Stimulated activated CD4-positive, alpha-beta T cell treated with anti-CD3 and anti-CD28 coated beads, TNF-alpha, amount 100 ng/mL, for 1 hour (primary cell): ENCODE measurements at places on chromosomes 2 and 18.

- DNase-seq = no peak
Observed at GRCh38 chr2:238570391-238570790, 143.7 kb downstream of the ASB1 start.

DNA sequence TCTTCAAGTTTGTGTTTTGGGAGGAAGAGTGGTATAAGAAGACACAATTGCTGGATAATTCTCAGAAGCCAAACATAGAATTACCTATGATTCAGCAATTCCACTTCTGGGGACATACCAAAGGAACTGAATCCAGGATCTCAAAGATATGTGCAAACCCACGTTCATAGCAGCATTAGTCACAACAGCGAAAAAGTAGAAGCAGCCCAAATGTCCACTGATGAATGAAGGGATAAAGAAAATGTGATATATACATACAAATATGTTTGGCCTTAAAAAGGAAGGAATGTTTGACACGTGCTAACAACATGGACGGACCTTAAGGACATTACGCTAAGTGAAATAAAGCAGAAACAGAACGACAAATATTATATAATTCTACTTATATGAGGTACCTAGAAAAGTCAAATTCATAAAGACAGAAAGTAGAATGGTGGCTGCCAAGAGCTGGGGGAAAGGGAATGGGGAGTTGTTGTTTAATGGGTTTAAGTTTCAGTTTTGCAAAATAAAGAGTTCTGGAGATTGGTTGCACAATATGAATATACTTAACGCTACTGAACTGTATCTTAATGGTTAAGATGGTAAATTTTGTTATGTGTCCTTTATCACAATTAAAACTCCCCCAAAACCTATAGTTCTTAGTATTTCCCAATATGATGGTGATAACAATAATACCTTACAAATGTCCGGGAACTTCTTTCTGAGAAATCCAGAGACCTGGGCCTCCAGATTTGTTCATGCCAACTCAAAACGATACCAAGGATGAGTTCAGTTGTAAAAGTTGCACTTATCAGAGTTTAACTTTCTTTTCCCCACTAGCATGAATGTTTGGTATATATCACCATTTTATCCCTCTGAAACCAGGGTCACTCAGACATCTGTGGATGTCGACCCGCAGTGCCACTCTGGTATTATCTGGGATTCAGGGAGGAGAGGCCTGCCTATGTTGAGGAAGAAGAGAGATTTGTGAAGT lies 33.7 kb upstream of the WIPF1 start:
- no peak for DNase-seq

DNA sequence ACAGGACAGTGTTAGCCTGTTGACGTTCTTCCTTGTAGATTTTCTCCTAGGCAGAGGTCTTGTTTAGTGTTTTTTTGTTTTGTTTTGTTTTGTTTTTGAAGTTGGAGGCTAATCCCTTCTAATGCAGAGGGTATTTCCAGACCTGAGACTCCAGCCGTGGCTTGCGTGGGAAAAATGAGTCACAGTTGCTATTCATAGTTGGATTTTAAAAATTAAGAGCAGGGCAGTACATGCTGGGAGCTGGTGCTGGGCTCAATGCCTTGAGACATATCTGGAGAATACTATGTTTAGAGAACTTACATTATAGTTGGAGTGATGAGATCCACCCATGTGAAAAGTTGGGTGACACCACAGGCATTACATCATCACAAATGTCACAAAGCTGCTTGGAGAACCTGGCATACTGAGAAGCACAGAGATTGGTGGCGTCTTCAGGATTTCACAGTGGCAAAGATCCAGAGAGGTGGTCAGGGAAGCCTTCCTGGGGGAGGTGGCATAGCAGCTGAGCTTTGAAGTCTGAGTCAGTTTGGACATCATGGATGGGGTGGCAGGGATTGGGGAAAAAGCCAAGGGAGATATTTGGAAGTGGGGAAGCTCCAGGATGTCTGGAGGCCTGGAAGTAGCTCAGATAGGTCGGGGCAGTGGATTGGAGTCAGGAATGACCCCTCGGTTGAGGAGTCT lies 249.4 kb downstream of the LOXHD1 start:
- DNase-seq = no peak

DNA sequence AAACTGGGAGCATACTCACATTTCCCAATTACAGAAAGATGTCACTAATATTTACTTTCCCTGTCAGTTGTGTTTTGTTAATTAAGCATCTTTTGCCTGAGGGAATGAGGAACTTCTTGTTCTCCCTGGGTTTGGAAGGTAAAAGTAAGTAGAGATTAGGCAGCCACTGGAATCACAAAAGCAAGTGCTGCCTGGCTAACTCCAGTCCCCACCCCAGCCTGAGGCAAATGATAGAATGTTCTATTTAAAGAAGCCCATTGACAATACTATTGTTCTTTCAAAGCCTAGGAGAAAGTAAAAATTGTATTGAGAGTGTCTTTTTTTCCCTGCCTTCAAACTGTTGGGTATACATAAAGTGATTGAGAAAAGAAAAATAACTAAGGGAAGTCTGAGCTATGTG lies 93.8 kb downstream of the MBD2 start:
- no peak for DNase-seq

DNA sequence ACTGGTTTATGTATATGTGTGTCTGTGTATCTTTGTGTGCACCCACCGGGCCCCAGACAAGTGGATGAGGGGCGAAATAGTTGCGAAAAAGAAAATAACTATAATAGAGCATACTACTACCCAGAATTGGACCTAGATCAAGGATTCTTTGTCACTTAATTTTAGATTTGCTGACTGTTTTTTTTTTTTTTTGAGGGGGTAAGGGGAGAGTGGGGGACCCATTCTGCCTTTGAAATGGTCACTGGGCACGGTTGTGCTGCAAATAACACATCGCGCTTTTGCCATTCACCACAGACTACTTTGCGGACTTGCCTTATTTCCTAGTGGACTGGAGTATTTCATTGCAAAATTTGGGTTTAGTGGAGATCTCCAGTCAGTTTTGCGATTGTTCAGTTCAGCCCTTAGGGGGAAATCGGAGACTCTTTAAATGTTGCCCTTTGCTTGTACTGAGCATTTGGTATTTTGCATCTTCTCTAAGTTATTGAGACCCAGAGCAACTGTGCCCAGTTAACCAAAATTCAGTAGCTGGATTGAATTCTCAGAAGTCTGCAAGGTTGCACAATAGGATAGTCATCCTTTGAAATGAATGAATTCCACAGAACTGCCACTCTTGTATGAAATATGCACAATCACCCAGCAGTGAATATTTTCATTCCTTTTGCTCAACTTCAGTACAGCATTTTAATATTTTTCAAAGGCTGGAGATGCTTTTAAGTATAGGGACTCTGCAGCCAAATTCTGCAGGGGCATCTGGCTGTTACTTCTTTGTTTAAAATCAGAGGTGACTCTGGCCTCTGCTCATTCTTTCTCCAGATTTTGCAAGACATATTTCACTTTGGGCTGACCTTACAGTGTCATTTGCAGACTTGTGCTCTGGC lies 2.9 kb downstream of the TRIB2 start:
- DNase-seq = no peak

GRCh38 chr2:215529271-215529670 lies 93.4 kb upstream of the FN1 start:
- DNase-seq = no peak

- no peak for DNase-seq
Observed at GRCh38 chr2:138267902-138268254, 233.7 kb upstream of the SPOPL start.

- no peak for DNase-seq
Observed at GRCh38 chr18:63997606-63998005, 27.7 kb downstream of the SERPINB8 start.

GRCh38 chr2:128594953-128595677 lies 276.4 kb upstream of the HS6ST1 start:
- no peak for DNase-seq

DNA sequence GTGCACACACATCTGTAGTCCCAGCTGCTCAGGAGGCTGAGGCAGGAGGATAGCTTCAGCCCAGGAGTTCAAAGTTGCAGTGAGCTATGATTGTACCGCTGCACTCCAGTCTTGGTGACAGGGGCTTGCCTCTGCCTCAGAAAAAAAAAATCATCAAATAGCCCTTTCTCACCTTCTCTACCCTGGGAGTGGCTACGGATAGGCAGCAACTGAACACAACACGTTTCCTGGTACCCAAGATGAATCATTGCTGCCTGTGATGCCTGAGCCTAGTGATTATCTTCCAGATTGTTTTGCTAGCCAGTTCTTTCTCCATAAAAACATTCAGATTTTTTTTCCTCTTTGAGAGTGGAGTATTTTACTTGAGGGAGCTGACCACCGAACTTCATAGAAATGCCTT lies 13.5 kb downstream of the INPP4A start:
- DNase-seq = no peak

DNA sequence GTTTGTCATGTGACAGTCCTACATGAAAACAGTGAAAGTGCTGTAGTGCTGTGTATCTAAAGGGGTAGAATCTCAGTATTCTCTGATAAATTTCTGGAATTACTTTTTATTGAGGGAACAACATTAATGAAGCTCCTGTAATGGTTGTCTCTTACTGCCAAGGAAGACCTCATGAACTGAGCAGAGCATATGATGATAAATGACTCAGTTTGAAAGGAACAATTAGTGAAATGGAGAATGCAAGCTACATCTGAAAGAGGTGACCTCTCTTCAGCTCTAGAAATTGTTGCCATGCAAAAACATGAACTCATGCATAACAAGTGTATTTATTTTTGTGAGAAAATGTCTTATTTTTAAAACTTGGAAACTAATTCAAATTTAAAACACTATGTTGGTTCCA lies 93.6 kb downstream of the SCN9A start:
- DNase-seq = no peak

DNA sequence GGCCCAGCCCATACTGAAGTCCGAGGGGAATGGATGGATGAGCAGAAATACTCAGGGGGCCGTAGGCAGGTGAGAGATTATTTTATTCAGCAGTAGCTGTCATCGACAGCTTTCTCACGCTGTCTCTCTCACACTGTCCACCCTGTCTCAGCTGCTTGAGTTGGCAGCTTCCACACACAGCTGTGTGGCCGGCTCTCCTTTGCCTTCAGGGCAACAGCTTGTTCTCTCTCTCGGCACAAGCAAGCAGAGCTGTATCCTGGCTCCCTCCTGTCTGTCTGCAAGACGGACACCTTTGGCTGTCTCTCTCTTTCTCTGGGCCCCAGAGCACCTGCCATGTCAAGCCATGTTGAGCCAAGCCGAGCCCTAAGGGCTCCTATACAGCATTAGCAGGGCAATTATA lies 9.8 kb upstream of the PAPOLG start:
- DNase-seq = no peak

- DNase-seq = no peak
Observed at GRCh38 chr2:148930046-148930775, 55.2 kb downstream of the KIF5C start.

- no peak for DNase-seq
Observed at GRCh38 chr2:172249986-172250385, 147.3 kb upstream of the DLX2 start.

GRCh38 chr2:145124085-145124484 lies 604.2 kb upstream of the ZEB2 start:
- DNase-seq = no peak

- no peak for DNase-seq
Observed at GRCh38 chr2:25700221-25700660, 26.9 kb upstream of the DTNB start.

- DNase-seq = no peak
Observed at GRCh38 chr2:172072706-172073105, 12.6 kb upstream of the DLX1 start.

GRCh38 chr18:35042389-35043071 lies 1.3 kb downstream of the MAPRE2 start:
- no peak for DNase-seq

DNA sequence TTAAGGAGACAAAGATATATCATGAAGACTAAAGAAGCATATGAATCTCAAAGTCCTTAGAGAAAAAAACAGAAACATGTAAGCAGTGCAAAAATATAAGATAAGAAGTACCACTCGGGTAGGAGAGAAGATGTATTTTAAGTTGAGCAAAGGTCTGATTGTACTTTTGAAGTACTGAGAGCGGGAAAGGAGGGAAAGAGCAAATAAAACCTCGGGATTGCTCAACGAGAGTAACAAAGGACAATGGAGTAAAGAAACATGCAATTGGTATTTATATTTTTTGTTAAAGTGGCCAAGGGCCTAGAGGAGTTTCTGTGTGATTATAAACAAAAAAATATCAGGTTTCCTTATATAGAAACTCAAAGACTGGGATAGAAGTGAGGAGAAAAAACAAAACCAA lies 251.9 kb downstream of the LNPK start:
- DNase-seq = no peak

DNA sequence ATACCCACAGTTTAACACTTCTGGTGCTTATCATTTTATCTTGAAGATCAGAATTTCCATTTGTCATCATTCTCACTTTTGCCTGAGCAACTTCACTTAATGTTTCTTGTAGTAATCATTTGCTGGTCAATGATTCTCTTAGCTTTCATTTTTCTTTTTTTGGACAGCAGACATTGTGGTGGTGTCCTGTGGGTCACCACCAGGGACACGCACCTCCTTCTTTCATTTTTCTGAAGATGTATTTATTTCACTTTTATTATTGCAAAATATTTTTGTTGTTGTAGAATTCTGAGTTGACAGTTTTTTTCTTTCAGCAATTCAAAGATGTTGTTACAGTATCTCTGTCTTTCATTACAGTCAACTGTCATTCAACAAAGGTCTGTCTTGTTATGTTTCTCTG lies 84.3 kb downstream of the FAM168B start:
- DNase-seq = no peak

- DNase-seq = no peak
Observed at GRCh38 chr2:21084401-21084800, 39.4 kb upstream of the TDRD15 start.

DNA sequence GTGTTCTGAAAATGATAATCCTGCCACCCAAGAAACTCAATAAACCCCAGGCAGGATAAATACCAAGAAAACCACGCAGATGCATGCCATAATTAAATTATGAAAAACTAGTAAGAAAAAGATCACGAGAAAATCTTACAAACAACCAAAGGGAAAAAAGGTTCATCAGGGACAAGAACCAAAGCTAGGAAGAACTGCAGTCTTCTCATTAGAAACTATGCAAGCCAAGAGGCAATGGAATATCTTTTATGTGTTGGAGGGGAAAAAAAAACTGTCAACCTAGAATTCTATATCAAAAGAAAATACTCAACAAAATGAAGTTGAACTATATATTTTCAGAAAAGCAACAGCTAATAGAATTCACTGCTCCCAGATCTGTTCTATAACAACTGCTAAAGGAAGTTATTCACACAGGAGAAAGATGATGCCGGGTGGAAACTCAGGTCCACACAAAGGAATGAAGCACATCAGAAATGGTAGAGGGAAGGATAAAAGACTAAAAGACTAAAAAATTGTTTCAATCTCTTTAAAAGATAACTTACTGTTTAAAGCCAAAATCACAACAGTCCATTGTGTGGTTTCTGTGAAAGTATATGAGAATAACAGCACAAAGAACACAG lies 55.0 kb downstream of the NDUFA10 start:
- DNase-seq = no peak

GRCh38 chr2:207481924-207482323 lies 47.8 kb upstream of the CREB1 start:
- no peak for DNase-seq

DNA sequence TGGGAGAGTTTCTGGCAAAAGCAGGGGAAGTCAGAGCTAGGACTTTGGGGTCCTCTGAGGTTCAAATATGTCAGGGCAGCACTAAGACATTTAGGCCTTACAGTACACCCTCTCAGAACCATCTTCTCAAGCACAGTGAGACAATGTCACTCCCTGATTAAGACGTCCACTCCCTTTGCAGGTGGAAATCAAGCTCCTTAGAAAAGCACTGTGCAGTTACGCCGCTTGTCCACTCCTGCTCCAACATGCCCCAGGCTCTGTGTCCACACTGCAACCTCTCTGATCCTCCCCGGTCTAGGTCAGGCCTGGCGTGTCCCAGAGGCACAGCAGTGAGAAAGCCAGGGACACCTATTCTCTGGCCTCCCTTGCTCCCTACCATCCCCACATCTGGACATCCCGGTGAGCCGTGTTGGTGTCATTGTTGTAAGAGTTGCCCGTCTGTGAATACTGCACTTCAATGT lies 528.6 kb upstream of the ID2 start:
- no peak for DNase-seq
